ENCODE measurements at places on chromosomes 3 and 15. TPM values are rescaled to one million over a fixed set of nuclear protein-coding genes. Genes with fewer than 3 reads are reported as not detected.

DNA sequence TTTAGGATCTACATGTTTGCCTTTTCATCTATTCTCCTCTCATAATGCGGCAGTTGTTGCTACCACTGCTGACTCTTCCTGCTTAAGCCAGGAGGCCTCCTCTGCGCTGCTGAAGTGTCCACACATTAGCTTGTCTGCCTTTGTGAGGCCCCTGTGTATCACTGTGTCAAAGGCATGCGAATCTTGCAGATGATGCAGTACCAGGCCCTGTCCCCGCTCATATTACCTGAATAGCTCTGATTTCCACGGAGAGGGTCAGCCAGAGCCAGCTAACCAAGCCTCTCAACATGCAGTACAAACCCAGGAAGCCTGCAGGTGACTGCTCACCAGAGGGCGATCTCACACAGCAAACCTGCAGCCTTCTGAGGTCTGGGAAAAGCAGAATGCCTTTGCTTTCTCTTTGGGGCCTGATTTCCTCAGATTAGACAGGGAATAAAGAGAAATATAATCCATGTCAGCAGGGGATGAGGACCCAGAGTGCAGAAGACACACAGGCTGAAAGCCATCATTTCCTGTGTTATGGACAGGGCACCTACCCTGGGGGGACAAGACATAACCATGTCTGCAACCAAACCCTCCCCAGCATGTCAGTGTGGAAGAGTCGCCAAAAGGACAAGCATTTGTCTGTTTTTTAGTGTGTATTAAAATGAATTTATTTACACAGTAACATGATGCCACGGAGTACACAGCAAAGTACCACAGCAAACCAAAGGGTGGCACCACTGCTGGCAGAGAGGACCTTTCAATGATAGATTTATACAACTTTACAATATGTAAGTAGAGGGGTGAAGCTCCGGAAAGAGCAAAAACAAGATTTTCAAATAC is 36.8 kb upstream of the TSPAN3 start:
- H3K27me3 ChIP-seq = no peaks in the 10 kb centered on the region
- no peaks in the 10 kb centered on the region for H3K36me3 ChIP-seq
- H3K27ac ChIP-seq = no peak overlapping the region
- no peak overlapping the region for H3K4me3 ChIP-seq

DNA sequence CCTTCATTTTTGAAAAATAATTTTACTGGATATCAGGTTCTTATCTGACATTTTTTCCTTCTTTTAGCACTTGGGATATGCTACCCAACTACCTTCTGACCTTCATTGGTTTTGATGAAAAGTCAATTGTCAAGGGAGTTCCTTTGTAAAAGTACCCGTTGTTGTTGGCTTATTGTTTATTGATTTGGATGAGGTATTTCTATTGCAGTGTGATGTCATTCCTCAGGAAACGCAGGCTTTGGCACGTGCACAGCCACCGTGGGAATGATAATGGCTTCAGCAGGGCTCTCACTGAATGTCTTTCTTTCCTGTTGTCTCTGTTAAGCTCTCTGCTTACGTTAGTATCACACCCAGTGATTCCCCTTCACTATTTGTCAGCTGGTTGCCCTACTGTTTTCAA is 944.6 kb downstream of the CADM2 start:
- no peaks in the 10 kb centered on the region for H3K27me3 ChIP-seq
- H3K4me1 ChIP-seq = no peaks in the 10 kb centered on the region
- H3K4me3 ChIP-seq = no peak overlapping the region
- no peak for DNase-seq
- no peaks in the 10 kb centered on the region for H3K36me3 ChIP-seq

DNA sequence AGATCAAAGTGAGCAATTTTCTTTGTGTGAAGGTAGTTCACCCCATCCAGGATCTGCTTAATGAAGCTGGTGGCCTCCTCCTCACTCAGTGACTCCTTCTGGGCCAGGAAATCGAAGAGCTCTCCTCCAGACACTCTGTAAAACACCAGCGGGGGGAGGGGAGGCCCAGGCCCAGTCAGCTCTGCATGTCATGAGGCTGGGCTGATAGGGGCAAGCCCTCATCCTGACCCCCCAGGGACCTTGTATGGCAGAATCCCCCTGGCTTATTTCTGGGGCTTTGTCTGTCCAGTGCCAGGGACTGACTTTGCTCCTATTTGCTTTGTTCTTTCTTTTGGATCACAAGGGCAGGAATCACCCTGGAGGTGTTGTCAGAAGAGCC is 74.9 kb downstream of the DAPK2 start:
- no peaks in the 10 kb centered on the region for H3K27me3 ChIP-seq
- no peak overlapping the region for H3K4me3 ChIP-seq
- DNase-seq = no peak

DNA sequence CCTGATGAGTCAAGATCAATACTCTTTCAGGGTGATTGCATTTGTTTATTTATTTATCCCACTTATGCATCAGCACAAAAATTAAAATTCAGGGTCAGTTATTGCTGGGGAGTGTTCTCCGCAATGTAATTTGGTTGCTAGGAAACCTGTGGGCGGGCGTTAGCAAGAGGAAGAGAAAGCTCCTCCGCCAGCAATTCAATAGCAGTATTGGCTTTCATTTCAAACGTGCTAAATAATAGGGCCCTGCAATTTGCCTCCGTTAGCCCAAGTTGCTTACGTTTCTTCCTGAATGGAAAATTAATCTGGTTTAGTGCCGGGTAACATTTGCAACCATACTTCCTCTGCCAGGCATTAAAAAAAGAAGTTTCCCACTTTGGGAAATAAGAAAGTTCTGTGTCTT is 35.5 kb upstream of the PLCL2 start:
- no peaks in the 10 kb centered on the region for H3K36me3 ChIP-seq
- no peaks in the 10 kb centered on the region for H3K27me3 ChIP-seq
- no peaks in the 10 kb centered on the region for H3K4me1 ChIP-seq
- no peak overlapping the region for H3K4me3 ChIP-seq
- no peak for DNase-seq

- no peak for DNase-seq
- H3K36me3 ChIP-seq = peaks cover 51% of the 10 kb centered on the region
- H3K27ac ChIP-seq = no peak overlapping the region
- peaks cover 2% of the 10 kb centered on the region for H3K4me1 ChIP-seq
- H3K27me3 ChIP-seq = no peaks in the 10 kb centered on the region
These were observed 25.0 kb downstream of the TKT start for GRCh38 chr3:53230789-53231188.

DNA sequence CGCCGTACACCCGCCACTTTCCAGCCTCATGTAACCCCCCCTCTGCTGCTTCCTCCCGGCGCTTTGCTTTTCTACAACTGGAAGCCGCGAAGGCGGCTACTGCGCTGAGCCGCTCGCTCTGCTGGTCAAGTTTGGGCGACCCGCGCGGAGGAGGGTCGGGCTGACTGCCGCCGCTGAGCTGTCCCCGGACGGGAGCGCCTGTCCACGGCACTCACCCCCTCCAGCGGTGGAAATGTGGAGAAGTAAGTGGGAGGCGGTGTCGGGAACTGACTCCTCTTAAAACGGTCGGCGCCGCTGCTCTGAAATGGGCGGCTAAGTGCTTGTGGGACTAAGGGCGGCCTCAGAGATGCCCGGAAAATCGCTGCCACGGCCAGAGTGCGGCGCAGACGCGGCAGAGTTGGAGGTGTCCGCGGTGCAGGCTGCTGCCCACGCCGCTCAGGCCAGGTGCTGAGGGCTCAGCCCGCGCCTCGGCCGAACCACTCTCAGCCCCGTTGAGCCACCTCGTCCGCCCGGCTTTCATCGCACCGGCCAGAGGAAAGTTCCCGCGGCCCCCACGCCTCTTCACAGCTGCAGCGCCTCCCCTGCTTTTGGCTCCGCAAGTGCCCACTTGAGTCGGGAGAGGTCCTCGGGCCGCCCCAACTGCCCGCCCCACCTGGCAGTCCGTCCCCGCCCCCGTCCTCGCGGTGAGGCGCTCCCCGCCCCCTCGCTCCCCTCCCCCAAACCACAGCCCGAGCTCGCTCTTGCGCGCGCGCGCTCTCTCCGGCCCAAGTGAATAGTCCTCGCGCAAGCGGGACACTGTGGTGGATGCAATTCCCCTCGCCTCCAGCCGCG is at the start of gene EPHA6:
Gene EPHA6, plus strand, starts transcription at position 775 of the 831 bp plus-strand sequence.
- H3K27me3 ChIP-seq = no peaks in the 10 kb centered on the region
- no peak for DNase-seq
- H3K27ac ChIP-seq = no peak within 1 kb of the TSS
- H3K36me3 ChIP-seq = no peaks in the 10 kb centered on the region
- no peaks in the 10 kb centered on the region for H3K4me1 ChIP-seq
- H3K4me3 ChIP-seq = no peak within 1 kb of the TSS

Gene CPEB1
- total RNA-seq = not detected

Gene CTDSPL
- 34.4 TPM for total RNA-seq

Gene TPRG1
- 2.8 TPM for total RNA-seq

Gene OXTR
- 1.3 TPM for total RNA-seq

Gene GALNT15
- total RNA-seq = 0.05 TPM
